ENCODE measurements at places on chromosomes 6 and 20.

GRCh38 chr6:110408901-110409300 lies 6.5 kb downstream of the DDO start:
- DNase-seq = no peak

DNA sequence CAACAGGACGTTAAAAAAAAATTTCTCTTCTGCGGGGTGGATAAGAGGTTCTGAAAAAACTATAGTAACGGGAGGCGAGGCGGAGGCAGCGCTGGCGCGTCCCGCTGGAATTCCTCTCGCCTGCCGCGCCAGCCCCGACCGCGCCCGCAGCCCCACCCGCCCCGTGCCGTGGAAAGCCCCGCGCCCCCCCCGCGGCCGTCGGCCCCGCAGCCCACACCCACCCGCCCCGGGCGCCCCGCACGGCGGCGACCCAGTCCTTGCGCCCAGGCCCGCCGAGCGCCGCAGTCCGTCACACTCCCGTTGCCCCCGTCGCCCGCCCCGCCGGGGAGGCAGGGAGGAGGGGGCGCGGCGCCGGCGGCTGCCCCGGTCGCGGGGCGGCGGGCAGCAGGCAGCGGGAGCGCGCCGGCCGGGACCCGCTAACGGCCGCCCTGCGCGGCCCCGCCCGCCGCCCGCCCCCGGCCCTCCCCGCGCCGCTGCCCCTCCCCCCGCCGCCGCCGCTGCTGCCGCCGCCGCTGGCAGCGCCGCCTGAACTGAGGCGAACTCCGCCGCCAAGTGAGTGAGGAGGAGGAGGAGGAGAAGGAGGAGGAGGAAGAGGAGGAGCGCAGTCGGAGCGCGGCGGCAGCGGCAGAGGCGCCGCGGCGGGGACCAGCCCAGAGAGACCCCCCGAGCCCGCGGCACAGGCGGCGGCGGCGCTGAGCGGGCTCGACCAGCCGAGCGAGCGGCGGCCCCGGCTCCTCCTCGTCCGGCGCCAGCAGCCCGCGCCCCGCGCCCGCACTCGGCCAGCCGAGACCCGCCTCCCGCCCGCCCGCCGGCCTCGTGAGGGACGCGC lies at the start of gene QKI:
TSS of gene QKI (plus strand) at position 602 of the 829 bp plus-strand sequence. CDS start 476 bp downstream, outside the sequence.
- DNase-seq = peak; percentile 67

GRCh38 chr6:158460602-158461169 lies 99.2 kb upstream of the TMEM181 start:
- no peak for DNase-seq

GRCh38 chr20:54848262-54848661 lies 372.9 kb downstream of the DOK5 start:
- no peak for DNase-seq

DNA sequence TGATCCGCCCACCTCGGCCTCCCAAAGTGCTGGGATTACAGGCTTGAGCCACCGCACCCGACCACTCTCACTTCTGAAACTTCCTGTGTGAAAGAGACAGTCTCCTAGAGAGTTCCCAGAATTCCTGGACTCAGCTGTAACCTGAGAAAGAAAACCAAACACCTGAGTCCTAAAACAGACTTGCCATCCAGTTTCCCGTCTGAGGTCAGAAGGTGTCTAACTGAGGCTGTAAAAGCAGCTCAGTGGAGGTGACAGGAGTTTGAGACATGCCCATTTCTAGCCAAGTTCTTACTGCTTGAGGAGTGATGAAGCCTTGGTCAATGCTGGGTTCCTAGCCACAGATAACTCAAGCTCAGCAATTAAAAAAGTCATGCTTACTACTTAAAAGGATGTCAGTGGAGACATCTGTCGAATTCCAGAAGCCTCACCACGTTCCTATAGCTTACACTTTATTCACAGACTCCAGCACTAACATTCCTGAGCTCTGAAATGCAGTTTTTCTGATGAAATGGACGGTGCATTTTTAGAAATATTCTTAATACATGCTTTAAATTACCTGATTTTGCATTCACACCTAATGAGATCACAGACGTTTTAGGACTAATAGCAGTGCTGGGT lies 6.1 kb downstream of the UQCC2 start:
- DNase-seq = no peak

DNA sequence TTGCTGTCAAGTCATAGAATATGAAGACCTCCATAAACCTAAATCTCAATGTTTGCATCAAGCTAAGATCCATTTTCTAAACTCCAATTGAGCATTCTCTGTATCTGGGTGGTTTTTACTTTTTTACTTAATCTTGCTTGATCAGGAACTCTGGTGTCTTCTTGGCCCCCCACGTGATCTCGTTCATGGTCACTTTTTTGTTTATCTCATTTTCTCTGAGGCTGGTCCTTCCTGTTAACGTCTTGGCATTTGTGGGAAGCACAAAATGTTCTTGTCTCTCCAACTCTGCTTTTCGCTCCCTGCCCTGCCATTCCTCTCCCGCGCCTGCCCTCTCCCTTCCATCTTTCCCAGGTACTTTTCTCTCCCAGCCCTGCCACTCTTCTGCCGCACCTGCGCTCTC lies 14.0 kb upstream of the MAPRE1 start:
- no peak for DNase-seq

GRCh38 chr6:159973951-159974350 lies 5.1 kb downstream of the IGF2R start:
- no peak for DNase-seq
